ENCODE measurements at places on chromosomes 3 and 15.
A peak's percentile ranks its signal among the peaks of the same experiment; 100 is the strongest.

GRCh38 chr3:111584744-111585143 is 10.4 kb downstream of the ZBED2 start:
- no peak for DNase-seq

DNA sequence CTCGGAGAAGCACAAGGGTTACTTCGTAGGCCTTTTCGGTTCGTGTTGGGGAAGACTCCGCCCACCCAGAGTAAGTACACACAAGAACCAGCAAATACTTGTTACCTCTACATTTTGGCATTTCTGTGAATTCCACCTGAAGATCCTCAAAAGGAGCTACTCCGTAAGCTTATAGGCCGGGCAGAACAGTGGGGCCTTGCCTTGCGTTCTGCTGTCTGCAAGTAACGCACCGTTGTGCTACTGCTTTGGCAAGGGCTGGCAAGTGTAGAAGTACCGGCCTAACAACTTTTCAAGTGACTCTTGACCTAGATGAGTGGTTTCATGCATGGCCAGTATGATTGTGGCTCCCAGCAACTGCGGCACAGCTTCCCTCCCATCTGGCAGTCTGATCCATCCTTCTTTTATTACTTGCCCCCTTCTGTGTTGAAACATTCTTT is 6.4 kb upstream of the DNAAF4 start:
- no peak for DNase-seq

- no peak for DNase-seq
These were observed 8.6 kb downstream of the TFG start for GRCh38 chr3:100717637-100718487.

GRCh38 chr3:66989241-66989640 is 8.9 kb upstream of the KBTBD8 start:
- DNase-seq: no peak

DNA sequence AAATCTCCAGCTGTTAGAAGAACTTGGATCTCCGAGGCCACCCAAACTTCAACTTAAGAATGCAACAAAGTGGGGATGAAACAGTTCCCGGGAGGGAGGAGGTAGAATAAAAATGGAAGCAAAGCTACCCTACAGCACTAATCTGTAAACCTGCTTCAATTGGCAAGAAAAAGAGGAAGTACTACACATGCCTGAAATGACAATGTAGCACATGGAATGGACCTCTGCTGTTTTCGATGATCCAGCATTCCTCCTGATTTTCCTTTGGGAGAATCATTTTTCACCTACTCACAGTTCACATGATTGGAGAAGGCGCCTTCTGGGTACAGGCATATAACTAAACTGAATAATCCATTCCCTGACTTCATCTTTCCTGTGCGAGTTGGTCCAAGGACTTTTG is 1081.5 kb downstream of the FHIT start:
- no peak for DNase-seq

GRCh38 chr3:134955874-134956273 is 160.8 kb downstream of the EPHB1 start:
- no peak for DNase-seq

GRCh38 chr15:33675246-33675645 is 293.1 kb upstream of the CHRM5 start:
- peak; percentile 82 for DNase-seq

- DNase-seq: no peak
These were observed 39.3 kb downstream of the TRAK1 start for GRCh38 chr3:42130329-42131070.

- DNase-seq: peak; percentile 59
These were observed 1.3 kb upstream of the RFX7 start for GRCh38 chr15:56244811-56245576.

DNA sequence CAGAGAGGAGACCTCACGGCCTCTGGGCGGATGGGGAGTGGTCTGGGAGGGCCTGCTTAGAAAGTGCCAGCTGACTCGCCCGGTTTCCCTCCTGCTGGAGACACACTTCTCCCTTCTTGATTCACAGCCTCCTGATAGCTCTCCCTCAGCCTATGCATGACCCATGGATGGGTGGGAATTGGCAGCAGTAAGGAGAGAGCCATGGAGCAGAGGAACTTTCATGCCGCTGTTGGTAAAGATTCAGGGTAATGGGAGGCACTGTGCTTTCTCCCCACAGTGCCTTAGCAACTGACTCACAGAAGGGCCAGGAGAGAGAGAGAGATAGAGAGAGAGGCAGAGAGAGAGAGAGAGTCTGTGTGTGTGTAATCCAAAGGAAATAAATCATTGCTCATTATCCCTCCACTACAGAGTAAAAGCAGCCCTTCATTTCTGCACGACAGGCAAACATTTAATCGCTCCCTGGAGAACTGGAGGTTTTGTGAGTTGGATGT is 82.8 kb downstream of the SEMA5B start:
- DNase-seq: no peak

DNA sequence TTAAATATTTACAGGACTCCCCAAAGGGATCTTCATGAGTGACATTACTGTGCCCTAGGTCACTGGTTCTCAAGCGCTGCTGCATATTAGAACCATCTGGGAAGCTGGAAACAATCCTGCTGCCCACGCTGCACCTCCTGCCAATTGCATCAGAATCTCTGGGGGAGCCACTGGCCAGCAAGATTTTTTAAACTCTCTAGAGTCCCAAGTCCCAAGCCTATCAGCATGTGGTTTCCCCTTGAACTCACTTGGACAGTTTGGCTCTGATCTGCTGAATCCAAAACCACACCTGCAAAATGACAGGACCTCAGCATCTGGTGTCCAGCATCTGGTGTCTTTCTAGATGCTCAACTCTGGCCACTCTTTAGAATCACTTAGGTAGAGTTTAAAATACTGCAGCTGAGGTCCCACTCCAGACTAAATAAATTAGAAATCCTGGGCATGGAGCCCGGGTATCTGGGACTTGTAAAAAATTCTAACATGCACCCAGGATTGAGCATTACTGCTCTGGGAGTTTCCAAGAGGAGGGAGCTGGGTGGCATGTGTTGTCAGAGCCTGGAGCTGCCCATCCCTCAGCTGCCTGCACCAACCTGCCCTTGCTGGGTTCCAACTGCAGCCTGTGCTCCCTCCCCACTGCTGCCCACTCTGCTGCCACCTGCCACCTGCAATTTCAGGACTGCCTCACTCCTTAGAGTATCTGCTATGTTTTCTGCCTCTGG is 311.3 kb downstream of the SLC9A9 start:
- DNase-seq: no peak

DNA sequence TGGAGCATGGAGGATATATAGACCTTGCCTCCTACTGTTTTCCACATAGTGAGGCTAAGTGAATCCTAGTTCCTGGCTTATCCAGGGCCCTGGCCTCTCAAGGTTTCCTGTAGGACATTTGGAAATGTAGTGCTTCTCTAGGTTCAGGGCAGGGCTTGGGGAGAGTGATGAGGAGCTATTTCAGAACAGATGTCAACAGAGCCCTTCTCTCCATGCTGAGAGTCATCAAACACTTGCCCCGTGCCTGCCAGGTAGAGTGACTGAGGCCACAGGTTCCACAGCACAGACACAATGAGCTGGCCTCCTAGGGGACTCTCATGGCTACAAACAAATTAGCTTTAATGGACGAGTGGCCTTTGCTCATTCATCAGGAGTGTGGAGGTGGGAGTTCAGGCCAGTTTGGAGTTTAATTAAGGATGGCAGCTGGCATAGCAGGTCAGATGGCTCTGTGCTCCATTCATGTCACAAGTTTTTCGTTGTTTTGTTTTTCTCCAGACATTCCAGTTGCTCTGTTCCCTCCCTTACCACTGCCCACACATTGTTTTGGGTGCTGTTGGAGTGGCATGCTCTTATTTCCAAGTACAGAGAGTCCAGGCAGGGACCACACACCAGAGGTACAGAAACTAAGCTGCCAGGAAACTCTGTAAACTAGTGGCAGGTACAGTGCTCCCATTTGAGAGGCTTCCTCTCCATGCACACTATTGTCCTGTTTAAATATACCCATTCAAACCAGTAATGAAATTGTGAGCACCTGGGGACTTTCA is 189.8 kb downstream of the RYR3 start:
- no peak for DNase-seq

GRCh38 chr3:194028434-194029004 is 107.4 kb upstream of the HES1 start:
- DNase-seq: no peak
